Amniotic stem cell (primary cell): ENCODE measurements at places on chromosomes 7 and 10.

GRCh38 chr10:66183028-66183427 is 742.8 kb upstream of the LRRTM3 start:
- DNase-seq, result no peak

DNA sequence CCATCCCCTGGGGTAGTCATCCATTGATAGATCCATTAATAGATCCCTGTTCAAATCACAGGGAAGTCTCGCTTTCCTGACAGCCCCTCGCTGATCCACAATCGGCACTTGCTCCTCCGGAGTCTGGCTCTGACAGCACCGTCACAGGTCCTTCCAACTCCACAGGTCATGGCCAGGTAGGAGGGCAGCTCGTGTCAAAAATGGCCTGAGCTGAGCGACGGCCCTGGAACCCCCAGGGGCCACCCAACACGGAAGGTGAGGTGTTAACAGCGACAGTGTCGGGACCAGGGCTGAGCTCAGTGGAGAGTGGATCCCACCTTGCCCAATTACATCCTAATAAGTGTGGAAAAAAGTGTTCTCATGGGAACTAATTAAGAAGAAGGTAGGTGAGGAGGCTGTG is 219.8 kb downstream of the TCERG1L start:
- DNase-seq, result no peak

- DNase-seq, result no peak
Observed at GRCh38 chr10:116403740-116404250, 23.9 kb upstream of the PNLIPRP3 start.

DNA sequence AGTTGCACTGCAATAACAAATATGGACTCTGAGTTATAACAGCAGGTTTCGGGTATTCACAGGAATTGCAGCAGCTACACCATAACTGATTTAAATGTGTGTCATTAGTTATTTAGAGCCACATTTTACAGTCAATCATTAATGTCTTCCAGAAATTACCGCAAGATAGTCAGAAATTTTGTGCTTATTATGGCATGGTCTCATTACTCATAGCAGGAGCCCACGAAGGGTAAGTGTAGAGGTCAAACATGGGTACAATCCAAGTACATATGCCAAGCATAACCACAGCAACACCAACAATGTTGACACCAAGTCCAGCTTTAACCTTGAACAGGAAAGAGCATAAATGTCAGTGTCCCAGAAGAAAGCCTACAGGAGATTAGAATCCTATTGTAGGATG is 84.4 kb downstream of the SLC13A1 start:
- DNase-seq, result no peak

DNA sequence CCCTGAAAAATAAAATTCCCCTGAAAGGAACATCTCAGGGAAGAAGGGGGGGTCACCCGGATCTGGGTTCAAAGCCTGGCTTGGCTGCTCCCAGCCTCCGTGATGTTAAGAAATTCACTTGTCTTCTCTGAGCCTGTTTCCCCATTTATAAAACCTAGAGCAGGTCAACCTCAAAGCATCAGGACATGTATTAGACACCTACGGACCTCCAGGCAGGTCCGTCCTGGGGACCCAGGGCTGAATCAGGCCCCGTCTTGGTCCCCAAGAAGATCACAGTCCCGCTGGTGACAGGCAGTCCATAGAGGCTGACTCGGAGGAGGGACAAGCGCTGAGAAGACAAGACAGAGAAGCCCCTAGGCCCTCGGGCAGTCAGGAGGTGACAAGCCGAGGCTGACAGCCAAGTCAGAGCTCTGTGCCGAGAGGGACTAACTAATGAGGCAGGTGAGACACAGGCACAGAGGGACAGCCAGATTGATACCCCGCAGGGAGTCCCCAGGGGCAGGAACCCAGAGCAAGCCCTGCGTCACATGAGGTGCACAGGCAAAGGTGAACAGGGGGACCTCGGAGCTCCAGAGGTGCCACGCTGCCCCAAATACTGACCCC is 2.9 kb downstream of the MYL10 start:
- no peak for DNase-seq

GRCh38 chr7:28360739-28361138 is 51.6 kb upstream of the CREB5 start:
- DNase-seq, result no peak

GRCh38 chr10:123301077-123301857 is 147.1 kb downstream of the BUB3 start:
- DNase-seq, result no peak

GRCh38 chr10:78338717-78339116 is 305.1 kb downstream of the RPS24 start:
- no peak for DNase-seq

- no peak for DNase-seq
Observed at GRCh38 chr10:114408968-114409444, 4.7 kb upstream of the AFAP1L2 start.

- no peak for DNase-seq
Observed at GRCh38 chr7:83562960-83563359, 86.0 kb downstream of the SEMA3E start.

DNA sequence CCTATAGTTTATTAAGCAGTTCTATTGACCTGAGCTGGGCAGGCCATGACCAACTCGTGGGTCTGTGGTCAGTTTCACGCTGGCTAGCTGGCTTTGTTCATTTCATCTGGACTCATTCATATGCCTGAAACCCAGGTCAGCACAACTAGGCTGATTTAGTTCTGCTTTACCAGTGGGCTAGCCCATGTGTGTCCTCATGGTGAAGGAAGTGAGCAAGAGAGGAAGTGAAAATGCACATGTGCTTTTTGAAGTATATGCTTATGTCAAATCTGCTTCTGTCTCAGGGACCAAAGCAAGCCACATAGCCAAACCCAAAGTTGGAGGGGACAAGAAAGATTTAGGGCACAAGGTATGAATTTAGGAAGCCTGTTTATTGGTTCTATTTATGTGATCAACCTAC is 154.5 kb downstream of the RNF133 start:
- no peak for DNase-seq

DNA sequence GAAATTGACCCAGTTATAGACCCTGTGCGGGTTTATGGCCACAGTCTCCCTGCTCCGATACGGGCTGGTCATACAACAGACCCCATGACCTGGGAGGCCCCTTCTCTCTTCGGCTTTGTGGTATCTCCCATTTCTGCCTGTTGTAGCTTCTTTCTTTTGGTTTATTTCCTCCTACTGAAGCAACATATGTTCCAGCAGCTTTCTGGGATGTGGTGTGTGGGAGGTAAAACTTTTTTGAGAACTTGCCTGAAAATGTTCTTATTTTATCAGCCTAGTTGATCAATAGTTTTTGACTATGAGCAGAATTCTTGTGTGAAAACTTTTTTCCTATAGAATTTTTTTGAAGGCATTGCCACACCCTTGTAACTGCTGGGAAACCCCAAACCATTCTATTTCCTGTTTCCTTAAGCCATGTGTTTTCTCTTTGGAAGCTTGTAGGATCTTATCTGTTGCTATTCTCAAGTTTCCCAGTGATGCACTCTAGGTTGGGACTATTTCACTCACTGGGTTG is 80.0 kb downstream of the DAGLB start:
- DNase-seq, result peak; percentile 46

- no peak for DNase-seq
Observed at GRCh38 chr10:34116681-34117271, 698.3 kb downstream of the PARD3 start.

DNA sequence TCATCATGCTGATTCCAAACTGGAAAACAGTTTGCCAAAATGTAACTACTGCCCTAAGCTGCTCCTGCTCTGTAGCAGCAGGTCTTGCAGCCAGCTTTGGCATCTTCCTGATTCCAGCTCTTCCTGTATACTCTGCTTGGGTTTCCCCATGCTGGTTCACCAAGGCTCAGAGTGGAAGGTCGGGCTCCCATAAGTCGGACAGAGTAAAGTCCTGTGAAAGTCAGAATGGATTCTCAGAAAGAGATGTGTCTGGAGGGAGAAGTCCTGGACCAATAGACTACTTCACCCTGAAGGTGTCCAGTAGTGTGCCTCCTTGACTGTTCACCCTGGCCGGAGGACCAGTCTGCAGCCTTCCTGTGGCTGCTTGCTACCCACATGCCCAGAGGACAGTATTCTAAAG is 93.8 kb downstream of the STRA8 start:
- DNase-seq, result no peak

GRCh38 chr10:78591066-78591465 is 477.7 kb upstream of the ZMIZ1 start:
- no peak for DNase-seq

DNA sequence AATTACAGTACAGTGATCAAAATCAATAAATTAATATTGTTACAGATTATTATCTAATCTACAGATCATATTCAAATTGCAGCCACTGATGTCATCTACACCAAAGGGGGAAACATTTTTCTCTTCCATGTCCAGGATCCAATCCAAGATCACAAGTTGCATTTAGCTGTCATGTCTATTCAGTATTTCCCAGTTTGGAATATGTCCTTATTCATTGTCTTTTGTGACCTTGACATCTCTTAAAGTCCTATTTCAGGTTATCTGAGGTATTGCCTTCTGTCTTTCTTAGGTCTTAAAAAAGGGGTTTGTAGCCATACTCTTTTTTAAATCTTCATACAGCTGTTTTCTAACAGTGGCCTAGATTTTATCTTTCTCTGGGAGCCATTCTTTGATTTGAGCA is 93.3 kb downstream of the MLLT10 start:
- DNase-seq, result no peak

DNA sequence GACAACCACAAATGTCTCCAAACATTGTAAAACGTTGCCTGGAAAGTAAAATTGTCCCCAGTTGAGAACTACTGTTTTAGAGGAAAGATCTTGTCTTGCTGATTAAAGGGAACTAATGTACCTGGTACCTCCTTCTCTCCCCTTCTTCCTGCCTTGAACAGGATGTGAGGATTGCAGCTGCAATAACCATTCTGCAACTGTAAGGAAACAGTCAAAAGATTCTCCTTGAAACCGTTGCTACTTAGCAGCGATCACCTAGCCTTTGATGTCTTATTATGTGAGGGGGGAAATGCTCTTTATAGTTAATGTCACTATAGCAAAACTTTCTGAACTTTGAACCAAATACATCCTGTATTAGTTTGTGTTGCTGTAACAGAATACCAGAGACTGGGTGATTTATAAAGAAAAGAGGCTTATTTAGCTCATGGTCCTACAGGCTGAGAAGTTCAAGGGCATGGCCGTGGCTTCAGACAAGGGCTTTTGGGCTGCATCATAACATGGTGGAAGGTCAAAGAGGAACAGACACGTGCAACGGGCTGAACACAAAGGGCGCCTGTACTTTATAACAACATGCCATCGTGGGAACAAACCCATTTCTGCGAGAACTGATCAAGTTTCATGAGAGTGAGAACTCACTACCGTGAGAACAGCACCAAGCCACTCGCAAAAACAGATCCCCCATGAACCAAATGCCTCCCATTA is 54.2 kb upstream of the PARD3 start:
- DNase-seq, result no peak

DNA sequence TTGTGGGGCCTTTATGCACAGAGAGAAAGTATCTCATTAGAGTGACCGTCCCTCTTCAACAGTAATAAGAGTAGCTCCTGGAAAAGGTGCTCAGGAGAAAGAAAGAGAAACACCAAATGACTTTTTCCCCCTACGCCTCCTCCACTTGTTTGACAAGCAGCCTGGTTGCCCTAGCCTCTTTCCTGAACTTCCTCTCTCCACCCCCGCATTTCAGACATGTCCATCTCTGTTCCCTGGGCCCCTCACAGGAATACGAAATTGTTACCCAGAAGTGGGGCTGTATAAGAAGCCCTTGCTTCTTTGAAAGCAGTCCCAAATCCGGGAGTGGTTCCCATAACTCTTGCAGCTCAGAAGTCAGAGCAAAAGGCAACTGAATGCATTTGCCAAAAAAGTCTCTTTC is 119.6 kb upstream of the ADO start:
- DNase-seq, result no peak

GRCh38 chr10:4426866-4427265 is 399.1 kb upstream of the AKR1E2 start:
- DNase-seq, result no peak

DNA sequence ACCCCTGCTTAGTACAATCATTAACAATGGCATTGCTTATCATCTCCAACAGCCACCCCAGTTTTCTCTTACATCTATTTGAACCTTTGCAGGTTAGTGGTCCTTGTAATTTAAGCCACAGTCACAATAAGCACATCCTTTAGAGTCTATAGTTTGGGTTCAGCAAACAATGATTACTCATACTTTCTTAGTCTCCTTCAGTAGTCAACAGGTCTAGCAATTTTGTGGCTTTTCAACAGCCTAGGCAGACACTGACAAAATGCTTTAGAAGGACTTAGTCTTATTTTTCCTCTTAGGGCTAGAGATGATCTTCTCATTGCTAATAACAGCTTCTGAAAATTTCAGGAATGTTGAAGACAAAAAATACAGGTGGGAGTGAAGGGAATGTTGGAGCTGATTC is 32.3 kb upstream of the FAM204A start:
- DNase-seq, result no peak

- DNase-seq, result no peak
Observed at GRCh38 chr10:127962205-127962604, 55.3 kb downstream of the PTPRE start.

DNA sequence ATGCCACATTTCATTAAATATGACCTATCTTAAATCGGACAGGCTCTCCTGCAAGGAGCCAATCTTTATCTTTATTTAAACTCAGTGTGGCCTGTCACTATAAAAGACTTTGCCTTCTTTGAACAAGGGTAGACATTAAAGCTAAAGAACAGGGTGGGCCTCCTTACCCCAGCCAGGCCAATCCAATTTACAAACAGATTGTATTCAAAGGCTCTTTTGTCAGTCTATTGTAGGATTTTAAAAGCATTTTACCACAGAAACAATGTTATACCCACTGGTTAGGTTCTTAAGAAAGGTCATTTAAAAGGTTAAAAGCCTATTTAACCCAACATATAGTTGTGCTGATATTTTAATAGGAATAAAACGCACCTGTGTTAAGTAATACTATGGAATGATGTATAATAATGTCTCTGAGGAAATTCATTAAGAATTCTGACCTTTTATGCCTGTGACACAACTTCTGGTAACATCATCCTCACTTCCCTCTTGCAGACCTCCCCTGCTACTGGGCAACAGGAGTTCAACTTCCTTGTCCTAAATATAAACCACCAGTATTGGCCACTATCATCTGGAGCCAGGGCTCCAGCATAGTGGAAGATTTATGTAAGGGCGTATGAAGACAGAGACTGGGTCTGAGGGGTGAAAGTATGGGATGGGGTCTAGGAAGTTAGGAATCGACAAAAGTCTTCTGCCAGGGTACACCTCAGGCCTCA is 32.5 kb downstream of the MTERF1 start:
- no peak for DNase-seq

- DNase-seq, result no peak
Observed at GRCh38 chr10:44157574-44157973, 227.3 kb downstream of the CXCL12 start.

- DNase-seq, result no peak
Observed at GRCh38 chr10:113171662-113172061, 221.6 kb downstream of the TCF7L2 start.

GRCh38 chr7:41886262-41886900 is 183.5 kb upstream of the INHBA start:
- peak; percentile 65 for DNase-seq

- DNase-seq, result no peak
Observed at GRCh38 chr7:108454317-108454673, 1.9 kb downstream of the NRCAM start.

- no peak for DNase-seq
Observed at GRCh38 chr7:121591926-121592325, 195.8 kb upstream of the FAM3C start.

- no peak for DNase-seq
Observed at GRCh38 chr10:69934768-69935167, 117.9 kb upstream of the MACROH2A2 start.
